ENCODE measurements at places on chromosomes 11 and 22.

- no peak for DNase-seq
These were observed 2.4 kb downstream of the CBX6 start for GRCh38 chr22:38869663-38870062.

GRCh38 chr11:34238533-34238932, 119.3 kb downstream of the ABTB2 start:
- no peak for DNase-seq

- no peak for DNase-seq
These were observed 36.7 kb upstream of the TFIP11 start for GRCh38 chr22:26548984-26549383.

- DNase-seq = peak; percentile 29
These were observed 596 bp upstream of the TNRC6B start for GRCh38 chr22:40176921-40177737.

GRCh38 chr11:121929581-121929980, 186.4 kb downstream of the BLID start:
- peak; percentile 31 for DNase-seq
